ENCODE measurements at places on chromosomes 7 and 10.

GRCh38 chr10:122632031-122632430 is 67.6 kb downstream of the C10orf120 start:
- no peak for DNase-seq

DNA sequence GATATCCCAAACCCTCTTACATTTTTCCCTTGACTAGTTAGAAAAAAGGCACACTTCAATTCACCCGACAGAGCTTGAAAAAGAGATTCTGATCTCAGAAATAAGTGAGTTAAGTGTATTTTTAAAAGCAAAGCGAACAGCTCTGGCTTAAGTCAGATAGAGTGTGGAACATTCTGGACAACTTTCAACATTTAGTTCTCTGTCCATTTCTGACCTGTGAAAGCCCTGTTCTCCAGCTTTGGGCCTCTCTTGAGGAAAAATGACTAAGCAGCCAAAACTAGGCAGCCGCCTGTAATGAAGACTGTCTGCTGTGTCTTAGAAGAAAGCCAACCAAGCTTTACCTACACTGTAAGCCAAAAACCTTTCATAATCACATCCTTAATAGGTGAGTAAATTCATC is 50.5 kb downstream of the CDK6 start:
- peak; percentile 87 for DNase-seq

GRCh38 chr7:23742051-23742450 is 32.0 kb downstream of the STK31 start:
- no peak for DNase-seq

DNA sequence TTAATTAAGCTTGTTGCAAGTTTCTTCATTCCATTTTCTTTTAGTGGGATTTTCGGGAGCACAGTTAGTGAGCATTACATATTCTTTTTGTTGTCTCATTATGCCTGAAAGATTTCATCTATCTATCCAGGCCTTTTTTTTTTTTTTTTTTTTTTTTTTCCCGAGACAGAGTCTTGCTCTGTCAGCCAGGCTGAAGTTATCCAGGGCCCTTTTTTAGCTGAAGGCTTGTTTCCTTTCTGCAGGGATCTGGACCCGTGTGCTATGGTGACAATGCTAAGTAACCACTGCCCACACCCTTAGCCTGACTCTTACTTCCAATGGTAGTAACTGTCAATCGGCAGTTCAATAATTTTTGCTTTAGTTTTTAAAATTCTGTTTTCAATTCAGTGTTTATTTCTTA is 190.8 kb upstream of the MTPN start:
- DNase-seq: no peak

- no peak for DNase-seq
These were observed 2.6 kb downstream of the PLEKHS1 start for GRCh38 chr10:113754125-113754524.
